ENCODE measurements at places on chromosomes 3 and 15.

- DNase-seq = no peak
Measured at GRCh38 chr3:160098261-160098908, 109.8 kb downstream of the IL12A start.

DNA sequence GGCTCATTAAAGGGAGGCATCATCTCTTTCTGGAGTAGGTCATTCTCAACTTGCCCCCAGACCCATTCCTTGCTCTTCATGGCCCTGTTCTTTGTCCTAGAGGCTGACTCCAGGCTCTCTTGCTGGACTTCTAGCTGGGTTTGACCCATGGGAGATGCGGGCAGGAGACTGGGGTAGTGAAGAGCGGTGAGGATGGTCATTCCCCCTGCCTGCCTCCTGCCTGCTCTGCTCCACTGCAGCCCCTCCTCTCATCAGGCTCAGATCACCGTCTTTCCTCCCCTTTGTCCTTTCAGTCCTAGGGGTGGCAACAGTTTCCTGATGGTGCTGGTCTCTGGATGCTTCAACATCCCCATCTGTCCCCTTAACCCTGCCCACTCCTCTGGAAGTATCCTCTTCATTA, 170.9 kb downstream of the ABHD5 start:
- DNase-seq = no peak

DNA sequence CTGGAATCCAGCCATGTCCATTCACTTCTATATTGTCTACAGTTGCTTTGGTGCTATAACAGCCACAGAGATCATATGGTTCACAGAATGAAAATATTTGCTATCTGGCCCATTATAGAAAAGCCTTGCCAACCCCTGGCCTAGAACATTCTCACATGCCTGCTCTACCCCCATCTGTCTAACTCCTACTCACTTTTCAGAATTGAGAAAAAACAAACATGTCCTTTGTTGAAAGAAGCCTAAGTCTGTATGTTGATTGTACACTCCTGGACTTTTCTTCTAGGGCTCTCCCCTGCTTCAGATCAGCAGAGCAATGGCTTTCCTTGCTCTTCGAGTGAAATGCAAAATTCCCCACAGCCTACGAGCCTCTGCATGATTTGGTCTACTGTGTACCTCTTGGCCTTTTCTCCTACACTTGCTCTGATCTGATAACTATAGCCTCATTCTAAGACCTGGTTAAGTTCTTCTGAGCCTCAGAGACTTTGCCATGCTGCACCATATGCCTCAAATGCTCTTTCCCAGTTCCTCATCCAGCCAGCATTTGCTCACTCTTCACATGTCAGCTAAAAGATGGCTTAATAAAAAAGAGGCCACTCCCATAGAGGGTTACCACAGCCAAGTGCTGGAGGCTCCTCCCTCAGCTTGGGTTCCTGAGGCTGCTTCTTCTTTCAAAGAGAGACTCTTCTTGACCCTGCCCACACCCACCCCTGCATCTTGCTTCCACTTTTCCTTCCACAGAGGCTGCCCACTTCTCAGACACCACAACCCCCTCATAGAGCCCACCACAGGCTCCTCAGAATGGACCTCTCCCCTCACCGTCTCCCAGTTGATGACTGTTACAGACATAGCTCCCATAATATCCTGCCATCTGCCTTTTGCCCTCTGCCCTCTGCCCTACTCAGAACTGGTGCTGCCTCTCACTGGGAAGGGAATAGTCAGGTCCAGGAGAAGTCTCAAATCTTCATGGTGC, 22.9 kb upstream of the DCLK3 start:
- no peak for DNase-seq

DNA sequence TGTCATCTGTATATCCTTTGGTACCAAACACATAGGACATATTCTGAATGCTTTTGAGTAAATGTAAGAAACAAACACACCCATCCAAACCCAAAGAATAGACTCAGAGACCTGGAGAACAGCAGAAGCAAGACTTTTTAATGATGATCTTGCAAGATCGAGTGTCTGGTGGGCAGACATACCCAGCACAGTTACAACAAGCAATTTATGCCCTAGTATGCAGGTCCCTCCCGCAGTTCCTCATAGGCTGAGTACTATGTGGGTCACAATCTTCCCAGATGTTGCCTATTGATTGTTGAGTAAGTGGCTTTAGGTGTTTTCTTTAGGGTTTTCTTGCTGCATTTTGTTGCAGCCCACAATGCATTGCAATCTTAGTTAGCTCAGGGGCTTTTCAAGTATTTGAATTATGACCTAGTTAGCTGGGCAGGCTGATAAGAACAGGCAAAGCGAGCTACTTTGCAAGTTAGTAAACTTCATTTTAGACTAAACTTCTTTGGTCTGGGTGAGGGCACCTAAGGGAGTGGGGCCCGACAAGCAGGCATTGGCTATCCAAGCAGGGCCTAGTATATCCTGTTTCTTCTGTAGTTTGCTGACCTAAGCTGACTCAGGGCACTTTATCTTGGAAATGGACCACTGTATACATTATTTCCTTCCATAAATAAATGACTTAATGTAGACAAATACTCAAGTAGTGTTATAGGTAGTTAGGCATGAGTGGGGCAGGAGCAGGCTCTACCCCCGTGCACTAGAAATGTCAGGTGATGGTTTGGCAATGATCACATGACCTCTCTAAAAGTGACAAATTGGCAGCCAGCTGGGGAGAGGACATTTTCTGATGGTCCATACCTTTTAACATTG, 87.3 kb upstream of the LIPC start:
- DNase-seq = no peak
